ENCODE measurements at places on chromosomes 1 and 21. TPM values are rescaled to one million over a fixed set of nuclear protein-coding genes. Genes with fewer than 3 reads are reported as not detected.

GRCh38 chr1:63738772-63739171 is 35.0 kb upstream of the ROR1 start:
- DNase-seq, result no peak

- DNase-seq, result no peak
These were observed 145.8 kb upstream of the WNT4 start for GRCh38 chr1:22288593-22289241.

DNA sequence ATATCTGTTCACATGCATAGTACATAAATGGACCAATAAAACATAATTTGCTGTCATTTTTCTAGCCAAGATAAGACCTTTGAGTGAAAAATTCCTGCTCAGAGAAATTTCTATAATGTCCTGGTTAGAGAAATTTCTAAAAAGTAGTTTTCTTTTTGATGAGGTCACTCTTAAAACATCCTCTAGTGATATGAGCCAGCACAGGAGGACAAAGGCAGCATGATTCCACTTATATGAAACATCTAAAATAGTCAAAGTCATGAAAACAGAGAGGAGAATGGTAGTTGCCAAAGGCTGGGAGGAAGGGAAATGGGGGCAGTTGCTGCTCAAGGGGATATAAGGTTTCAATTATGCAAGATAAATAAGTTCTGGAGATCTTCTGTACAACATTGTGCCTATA is 239.4 kb downstream of the BACH1 start:
- no peak for DNase-seq

YBX1 gene
- 652 TPM for total RNA-seq

- DNase-seq, result no peak
These were observed 13.6 kb downstream of the STYXL2 start for GRCh38 chr1:167107456-167107855.

GRCh38 chr1:152756872-152757271 is 953 bp upstream of the KPRP start:
- no peak for DNase-seq

DNA sequence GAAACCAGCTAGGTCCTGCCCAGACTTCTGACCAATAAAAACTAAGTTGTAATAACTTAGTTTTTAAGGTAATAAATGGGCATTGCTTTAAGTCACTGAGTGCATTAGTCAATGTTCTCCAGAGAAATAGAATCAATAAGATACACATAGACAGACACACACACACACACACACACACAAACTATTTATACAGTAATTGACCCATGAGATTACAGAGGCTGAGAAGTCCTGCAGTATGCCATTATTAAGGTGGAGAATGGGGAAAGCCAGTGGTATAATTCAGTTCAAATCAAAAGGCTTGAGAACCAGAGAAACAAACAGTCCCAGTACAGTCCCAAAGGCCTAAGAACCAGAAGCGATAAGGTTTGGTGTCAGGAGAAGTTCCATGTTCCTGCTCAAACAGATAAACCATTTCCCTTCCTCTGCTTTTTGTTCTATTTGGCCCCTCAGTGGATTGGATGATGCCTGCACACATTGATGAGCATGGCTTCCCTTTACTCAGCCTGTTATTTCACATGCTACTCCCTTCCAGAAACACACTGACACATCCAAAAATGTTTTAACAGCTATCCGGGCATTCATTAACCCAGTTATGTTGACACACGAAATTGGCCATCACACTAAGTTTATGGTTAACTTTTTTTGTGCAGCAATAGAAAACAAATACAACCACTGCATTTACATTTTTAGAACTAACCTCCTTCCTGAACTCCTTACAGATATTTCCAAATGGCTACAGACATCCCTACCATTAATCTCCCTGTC is 828.2 kb upstream of the NCAM2 start:
- no peak for DNase-seq

GRCh38 chr1:115237023-115237422 is 101.0 kb downstream of the NGF start:
- no peak for DNase-seq

DNA sequence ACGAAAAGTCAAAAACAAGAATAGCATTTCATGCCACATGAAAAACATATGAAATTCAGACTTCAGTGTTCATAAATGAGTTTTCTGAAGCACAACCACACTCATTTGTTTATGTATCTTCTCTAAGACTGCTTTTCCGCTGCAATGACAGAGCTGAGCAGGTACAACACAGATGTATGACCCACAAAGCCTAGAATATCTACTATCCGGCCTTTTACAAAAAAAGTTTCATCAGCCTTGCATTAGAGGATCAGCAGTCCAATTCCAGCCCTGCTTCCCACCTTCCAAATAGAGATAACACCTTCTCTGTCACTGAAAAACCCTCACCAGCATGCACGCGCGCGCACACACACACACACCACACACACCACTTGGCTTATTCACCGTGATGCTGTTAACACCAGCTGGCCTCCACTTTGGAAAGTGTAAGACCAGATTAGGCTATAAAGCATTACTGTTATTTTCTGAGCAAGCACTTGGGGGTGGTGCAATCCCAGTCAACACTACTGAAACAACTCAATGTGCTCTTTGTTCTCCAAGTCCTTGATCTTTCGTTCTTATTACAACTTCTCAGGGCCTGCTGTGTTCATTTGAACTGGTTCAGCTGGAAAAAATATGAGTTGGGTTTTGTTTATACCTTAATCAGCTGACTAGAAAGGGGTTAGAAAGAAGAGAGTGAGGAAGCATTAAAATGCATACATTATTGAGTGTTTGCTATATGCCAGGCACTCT is 90.0 kb downstream of the GLUL start:
- no peak for DNase-seq

- no peak for DNase-seq
These were observed 166.9 kb downstream of the TNFSF18 start for GRCh38 chr1:172883844-172884243.

GRCh38 chr1:119329541-119330461 is 38.8 kb upstream of the HAO2 start:
- DNase-seq, result no peak

- peak; percentile 60 for DNase-seq
These were observed 19.4 kb downstream of the RPS6KC1 start for GRCh38 chr1:213070406-213070805.

DNA sequence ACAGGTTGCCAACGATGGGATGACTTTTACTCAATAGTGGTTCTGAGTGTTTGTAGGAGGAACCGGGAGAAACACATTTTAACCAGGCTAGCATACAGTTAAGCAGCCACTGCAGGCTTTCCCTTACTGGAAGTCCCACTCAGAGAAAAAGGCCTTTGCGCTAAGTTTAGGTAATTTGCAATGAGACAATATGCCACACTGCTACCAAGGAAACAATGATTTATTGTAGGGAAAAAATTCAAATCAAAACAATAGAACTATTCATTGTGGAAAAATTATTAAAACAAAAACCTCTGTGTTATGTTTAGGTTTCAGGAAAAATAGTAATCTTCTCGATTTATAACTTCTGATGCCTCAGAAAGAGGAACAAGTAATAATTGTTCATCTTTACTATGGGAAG is 51.4 kb upstream of the CR2 start:
- no peak for DNase-seq

GRCh38 chr1:155507945-155508344 is 54.7 kb downstream of the ASH1L start:
- no peak for DNase-seq

Data from Karpas-422 (cell line).